ENCODE measurements at places on chromosomes 7 and 10. TPM values are rescaled to one million over a fixed set of nuclear protein-coding genes. Genes with fewer than 3 reads are reported as not detected.

- DNase-seq = no peak
These were observed 80.9 kb upstream of the APBB1IP start for GRCh38 chr10:26357203-26357602.

- no peak for DNase-seq
These were observed 17.6 kb downstream of the HTRA1 start for GRCh38 chr10:122478971-122479370.

- DNase-seq = no peak
These were observed 215.3 kb downstream of the CHCHD3 start for GRCh38 chr7:132866551-132866950.

- peak; percentile 8 for DNase-seq
These were observed 187.9 kb downstream of the SNX10 start for GRCh38 chr7:26479581-26479980.

GRCh38 chr7:157486007-157486755 is 149.4 kb downstream of the DNAJB6 start:
- no peak for DNase-seq

DNA sequence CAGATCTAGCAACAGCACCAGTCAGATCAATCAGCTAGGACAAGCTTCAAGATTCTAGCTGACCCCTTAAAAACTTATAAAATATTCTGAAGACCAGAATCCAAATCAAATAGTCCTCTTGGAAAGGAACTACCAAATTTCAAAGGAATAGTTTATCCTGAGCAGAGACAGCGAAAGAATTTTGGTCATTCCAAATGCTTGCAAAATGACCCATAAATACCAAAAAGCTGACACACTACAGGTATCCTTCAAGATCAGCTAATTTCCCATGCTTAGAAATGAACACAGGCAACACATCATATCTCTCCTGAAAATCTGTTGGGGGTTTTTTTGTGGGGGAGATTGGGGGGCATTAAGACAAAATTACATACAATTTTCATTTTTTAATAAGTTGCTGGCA is 78.8 kb downstream of the PDSS1 start:
- no peak for DNase-seq

GRCh38 chr7:20197125-20197748 is 19.9 kb downstream of the MACC1 start:
- no peak for DNase-seq

DNA sequence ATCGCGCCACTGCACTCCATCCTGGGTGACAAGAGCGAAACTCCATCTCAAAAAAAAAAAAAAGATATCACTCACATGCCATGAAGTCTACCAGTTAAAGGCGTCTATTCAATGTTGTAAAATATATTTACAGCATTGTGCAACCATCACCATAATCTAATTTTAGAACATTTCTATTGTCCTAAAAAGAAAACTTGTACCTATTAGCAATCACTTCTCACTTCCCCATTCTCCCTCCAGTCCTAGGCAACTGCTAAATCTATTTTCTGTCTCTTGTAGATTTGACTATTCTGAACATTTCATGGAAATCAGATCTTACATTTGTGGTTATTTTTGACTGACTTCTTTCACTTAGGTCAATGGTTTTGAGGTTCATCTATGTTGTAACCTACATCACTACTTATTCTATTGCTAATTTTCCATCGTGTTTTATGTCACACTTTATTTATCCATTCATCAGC is 25.2 kb upstream of the OTUD1 start:
- no peak for DNase-seq

GRCh38 chr7:51518646-51519045 is 202.0 kb upstream of the COBL start:
- DNase-seq = no peak

- peak; percentile 35 for DNase-seq
These were observed 20.2 kb downstream of the FAM204A start for GRCh38 chr10:118321724-118322575.

GRCh38 chr10:18610517-18610916 is 40.9 kb downstream of the NSUN6 start:
- DNase-seq = peak; percentile 77

DNA sequence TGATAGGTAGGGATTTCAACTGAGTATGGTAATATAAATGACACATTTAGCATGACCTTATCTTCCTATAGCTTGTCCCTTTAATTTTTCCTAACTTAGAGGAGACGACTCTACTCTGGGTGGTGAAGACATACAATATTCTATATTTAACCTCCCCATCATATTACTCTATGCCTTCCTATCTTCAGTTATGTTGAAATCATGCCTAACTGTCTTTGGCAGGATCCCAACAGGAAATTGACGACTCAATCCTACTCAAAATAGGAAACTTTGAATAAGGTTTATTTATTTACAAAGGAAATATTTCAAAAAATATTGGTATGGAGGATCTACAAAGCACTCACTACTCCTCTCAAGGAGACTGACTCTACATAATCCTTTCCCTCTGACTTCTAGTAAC is 24.1 kb upstream of the SEMA3A start:
- DNase-seq = peak; percentile 60

DNA sequence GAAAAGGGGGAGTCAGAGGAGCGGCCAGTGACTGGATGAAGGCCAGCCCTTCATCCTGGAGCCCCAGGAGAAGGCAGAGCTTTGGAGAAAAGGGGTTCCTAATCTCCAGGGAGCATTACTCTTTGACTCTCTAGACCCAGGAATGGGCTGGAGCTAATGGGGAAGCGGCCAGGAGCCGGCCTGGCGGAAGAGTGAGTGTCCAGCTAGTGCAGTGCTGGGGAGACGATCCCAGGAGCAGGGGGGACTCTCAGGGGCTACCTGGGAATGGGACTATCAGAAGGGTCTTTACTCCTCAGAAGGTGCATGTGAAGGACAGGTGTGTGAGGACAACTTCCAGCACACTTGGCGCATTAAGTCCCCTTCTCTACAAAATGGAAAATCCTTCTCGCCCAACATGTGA is 2.4 kb upstream of the PAX2 start:
- no peak for DNase-seq

- no peak for DNase-seq
These were observed 32.3 kb upstream of the PLXNA4 start for GRCh38 chr7:132608523-132608922.

DNA sequence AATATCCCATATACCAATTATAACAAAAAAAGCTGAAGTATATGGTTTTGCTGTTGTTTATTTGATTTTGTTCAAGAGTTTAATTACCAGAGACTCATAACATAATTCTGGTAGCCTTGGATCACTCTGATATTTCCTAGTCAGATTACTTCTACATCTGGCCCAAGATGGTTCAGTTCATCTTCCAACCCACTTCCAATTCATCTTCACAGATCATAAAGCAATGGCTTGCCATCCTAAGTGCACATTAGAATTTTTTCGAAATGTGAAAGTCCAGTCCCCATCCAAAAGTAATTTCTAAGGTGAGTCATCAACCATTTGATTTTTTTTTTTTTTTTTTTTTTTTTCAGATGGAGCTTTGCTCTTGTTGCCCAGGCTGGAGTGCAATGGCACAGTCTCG is 8.0 kb upstream of the HIBADH start:
- DNase-seq = peak; percentile 51

DNA sequence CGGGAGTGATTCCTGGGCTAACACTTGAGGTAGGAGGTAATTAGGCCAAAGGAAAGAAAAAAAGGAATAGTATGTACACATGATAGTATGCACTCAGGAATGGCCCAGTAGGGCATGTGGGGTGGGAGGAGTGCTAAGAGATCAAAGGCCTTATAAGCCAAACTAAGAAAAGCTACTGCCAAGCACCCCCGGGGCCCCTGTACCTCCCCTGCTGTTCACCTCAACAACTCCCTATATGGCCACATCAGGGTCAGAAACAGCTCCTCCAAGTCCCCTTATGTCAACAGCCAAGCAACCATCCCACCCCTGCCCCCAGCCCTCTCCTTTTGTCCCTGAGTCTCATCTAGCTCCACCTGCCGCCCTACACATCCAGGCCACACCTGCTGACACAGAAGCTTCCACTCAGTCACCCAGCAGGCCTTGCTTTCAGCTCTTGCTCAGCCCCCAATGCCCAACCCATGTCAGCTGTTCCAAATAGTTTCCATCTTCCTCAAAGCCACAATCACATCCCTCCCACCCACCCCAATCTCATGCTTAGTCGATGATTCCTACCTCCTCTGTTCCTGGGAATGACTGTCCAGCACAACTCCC is 80.2 kb downstream of the SORBS1 start:
- DNase-seq = peak; percentile 52

DNA sequence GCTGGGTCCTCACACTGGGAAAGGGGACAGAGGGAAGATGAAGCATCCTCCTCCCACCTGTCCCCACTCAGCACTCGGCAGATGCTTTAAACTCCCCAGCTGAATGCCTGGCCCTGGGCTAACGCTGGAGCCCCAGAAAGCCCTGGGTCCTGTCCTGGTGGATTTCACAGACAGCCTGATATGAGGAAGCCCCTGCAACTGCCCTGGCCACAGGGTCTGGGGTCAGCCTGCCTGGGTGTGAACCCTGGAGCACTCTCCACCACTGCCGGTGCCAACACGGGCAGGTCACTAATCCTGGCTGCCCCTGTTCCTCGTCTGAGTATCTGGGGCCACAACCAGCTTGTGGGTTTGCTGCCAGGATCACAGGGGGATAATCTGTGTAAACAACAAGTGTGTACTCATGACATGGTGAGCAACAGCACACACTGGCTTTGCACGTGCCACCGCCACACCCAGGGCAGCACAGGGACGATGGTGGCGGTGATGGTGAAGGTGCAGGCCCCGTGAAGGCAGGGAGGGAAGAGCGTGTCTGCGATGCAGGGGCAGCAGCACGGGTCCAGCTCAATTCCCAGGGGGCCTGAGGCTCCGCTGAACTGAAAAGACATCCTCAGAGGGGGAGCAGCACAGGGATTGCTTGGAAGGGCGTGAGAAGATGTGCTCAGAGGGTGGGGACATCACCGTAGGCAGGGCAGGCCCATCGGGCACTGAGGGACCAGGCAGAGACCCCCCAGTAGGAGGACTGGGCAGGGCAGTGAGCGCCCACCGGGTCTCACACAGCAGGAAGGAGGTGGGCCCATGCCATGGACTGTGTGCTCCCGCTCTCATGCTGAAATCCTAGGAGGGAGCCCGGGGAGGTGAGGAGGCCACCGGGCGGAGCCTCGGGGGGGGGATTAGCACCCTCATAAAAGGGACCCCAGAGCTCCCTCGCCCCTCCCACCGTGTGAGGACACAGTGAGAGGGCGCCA is 238.7 kb downstream of the MAD1L1 start:
- DNase-seq = no peak

GRCh38 chr7:135645296-135645904 is 16.9 kb upstream of the STMP1 start:
- peak; percentile 83 for DNase-seq

- DNase-seq = no peak
These were observed 5.6 kb upstream of the PCGF5 start for GRCh38 chr10:91214911-91215310.

ATOH7 gene
- not detected for total RNA-seq

MAGI2 gene
- total RNA-seq = 4.1 TPM

ZNF282 gene
- 24.1 TPM for total RNA-seq

SEC61A2 gene
- 9.7 TPM for total RNA-seq

STMP1 gene
- 16.9 TPM for total RNA-seq

GPRIN2 gene
- not detected for total RNA-seq

ASB10 gene
- not detected for total RNA-seq

CELF2 gene
- 10.6 TPM for total RNA-seq

SFTPA1 gene
- total RNA-seq = not detected
